Cardiac muscle cell (in vitro differentiated cells and primary cell): ENCODE measurements at places on chromosomes 4 and X. TPM values are rescaled to one million over a fixed set of nuclear protein-coding genes. Genes with fewer than 3 reads are reported as not detected.

Gene DIPK2B
- total RNA-seq, result 0.21 and 0.30 TPM in 2 replicates

Gene ZCCHC12
- 2.5 and 5.0 TPM in 2 replicates for total RNA-seq

Gene AWAT2
- not detected in 2 replicates for total RNA-seq

Gene FAM241A
- 1.7 and 2.3 TPM in 2 replicates for total RNA-seq

Gene YY2
- 0.63 and 1.1 TPM in 2 replicates for total RNA-seq

Gene FGF5
- total RNA-seq, result 0.21 and 0.28 TPM in 2 replicates

Gene GCNA
- 1.6 and 5.2 TPM in 2 replicates for total RNA-seq

Gene EMCN
- 1.1 and 1.2 TPM in 2 replicates for total RNA-seq

Gene RXFP1
- total RNA-seq, result not detected in 2 replicates

Gene NDP
- not detected in 2 replicates for total RNA-seq

Gene FAM184B
- not detected in 2 replicates for total RNA-seq

Gene TRIM75
- not detected in 2 replicates for total RNA-seq

Gene TEX11
- total RNA-seq, result 0.07 TPM in 1 of 2 replicates, not detected in the other
